ENCODE measurements at places on chromosomes 3 and 15.

DNA sequence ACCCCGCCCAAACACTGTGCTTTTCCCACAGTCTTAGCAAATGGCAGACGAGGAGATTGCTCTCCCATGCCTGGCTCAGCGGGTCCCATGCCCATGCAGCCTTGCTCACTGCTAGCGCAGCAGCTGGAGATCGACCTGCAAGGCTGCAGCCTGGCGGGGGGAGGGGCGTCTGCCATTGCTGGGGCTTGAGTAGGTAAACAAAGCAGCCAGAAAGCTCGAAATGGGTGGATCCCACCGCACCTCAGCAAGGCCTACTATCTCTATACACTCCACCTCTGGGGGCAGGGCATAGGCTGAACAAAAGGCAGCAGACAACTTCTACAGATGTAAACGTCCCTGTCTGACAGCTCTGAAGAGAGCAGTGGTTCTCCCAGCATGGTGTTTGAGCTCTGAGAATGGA is 27.2 kb upstream of the WDR5B start:
- no peak for DNase-seq

- DNase-seq, result no peak
These were observed 84.9 kb downstream of the ARNT2 start for GRCh38 chr15:80489030-80489594.

DNA sequence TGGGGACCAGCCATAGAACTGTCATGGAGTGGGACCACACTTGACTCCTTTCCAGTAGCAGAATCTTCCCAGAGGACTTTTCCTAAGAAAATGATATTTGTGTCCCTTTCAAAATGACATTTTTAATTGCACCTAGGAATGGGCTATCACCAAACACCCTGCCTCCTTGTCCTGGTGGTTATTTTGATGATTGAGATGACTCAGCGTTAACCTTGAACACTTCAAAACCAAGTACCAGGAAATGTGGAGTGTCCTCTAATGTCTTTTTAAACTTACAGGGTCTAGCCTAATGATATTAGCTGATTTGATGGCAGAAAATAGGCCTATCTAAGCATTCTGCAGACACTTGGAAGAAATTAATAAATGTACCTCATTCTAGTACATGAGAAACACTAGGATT is 90.7 kb downstream of the HHLA2 start:
- no peak for DNase-seq

GRCh38 chr3:12159227-12159601 is 502 bp upstream of the TIMP4 start:
- no peak for DNase-seq

DNA sequence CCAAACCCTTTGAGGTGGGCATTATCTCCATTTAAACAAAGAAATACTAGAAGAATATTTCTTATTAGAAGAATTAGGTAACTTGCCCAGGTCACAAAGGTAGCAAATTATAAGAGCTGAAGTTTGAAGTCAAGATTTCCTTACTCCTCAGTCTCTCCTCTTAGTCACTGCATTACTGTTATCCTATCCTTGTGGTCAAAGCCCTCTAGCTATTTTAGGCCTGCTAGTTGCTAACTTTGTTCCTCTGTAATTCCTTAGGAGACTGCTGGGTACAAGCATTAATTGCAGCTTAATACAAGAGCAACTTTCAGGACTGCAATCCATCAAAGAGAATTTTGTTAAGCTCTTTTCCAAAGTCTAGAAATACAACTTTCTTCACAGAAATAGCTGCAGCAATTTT is 528.2 kb downstream of the ZIC1 start:
- no peak for DNase-seq

DNA sequence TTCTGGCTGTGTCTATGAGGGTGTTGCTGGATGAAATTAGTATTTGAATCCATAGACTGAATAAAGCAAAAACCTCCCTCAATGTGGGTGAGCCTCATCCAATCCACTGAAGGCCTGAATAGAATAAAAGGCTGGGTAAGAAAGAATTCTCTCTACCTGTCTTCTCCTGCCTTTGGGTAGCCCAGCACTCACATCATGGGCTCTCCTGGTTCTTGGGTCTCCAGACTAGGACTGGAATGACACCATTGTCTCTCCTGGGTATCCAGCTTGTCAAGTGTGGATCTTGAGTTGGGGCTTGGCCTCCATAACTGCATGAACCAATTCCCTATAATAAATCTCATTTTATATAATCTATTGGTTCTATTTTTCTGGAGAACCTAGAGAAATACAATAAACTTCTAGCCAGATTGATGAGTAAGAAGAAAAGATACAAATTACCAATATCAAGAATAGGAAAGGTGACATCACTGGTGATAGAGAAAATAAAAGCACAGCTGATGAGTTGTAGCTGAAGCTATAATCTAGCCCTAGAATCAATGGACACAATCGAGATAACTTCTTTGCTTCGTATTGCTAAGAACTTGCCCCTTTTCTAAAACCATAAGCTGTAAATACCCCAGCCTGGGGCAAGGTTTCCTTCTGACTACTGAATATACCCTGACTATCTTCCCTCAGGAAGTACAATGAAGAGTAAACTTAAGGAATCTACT is 106.4 kb downstream of the ANO10 start:
- no peak for DNase-seq

GRCh38 chr15:57789225-57789624 is 82.7 kb downstream of the POLR2M start:
- no peak for DNase-seq

DNA sequence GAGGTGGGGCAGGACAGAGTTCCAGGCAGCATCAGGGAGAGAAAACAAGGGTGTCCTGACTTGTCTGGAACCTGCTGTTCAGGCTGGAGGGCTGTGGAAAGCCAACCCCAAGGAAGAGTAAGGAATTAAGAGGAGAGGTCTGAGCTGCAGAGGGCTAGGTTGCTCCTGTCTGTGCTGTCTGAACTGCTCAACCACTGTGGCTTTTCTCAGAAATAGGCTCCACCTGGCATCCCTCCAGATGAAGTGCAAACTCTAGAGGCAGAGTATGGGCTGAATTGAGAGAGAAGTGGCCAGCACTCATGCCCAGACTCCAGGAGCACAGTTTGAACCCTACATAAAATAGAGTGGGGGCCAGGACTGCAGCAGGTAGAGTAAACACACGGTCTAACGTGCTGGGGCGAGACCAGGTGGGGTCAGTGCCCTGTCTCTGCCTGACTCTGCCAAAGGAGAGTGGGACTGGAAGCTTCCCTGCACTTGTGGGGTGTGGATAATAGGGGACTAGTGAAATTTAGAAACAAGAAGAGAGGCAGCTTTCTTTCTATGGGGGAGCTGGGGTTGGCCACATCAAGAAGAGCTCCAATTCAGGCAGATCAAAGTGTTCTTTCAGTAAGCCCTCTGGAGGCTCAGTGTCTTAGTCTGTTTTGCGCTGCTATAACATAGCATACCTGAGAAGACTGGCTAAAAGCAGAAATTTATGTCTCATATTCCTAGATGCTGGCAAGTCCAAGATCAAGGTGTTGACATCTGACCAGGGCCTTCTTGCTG is 28.0 kb upstream of the MNS1 start:
- no peak for DNase-seq

DNA sequence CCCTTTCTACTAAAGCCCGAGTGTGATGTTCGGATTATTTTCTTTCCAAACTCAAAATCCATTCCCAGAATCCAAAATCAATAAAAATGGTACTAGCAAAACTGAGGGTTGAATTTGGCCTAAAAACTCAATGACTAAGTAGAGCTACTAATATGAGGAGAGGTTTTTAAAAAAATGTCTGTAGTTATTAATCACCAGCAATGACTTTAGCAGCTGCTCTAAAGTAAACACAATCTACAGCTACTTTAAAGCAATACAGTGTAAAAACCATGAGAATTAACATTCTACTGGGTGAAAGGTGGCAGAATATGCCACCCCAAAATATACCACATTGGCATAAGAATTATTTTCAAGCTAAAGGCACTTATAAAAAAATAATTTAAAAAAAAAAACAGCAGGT is 23.5 kb downstream of the FHIT start:
- DNase-seq, result no peak

- DNase-seq, result no peak
These were observed 3.4 kb downstream of the THBS1 start for GRCh38 chr15:39584266-39584659.

GRCh38 chr15:32030795-32031194 is 480 bp downstream of the CHRNA7 start:
- DNase-seq, result no peak

DNA sequence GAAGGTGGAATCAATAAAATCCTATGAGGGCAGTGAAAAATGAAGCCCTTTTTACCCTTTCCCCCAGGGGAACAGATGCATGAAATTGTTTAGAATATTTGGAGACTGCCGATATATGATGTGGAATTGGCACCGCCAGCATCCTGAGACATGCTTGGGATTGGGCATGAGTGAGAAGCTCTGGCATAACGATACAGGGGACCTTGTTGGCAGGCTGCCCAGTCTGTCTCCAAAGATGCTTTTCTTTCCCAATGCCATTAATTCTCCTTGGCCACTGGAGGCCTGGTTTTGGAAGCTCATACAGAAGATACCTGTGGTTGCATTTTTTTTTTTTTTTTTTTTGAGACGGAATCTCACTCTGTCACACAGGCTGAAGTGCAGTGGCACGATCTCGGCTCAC is 800.6 kb upstream of the LMCD1 start:
- DNase-seq, result no peak

- DNase-seq, result no peak
These were observed 3.7 kb downstream of the STARD9 start for GRCh38 chr15:42578984-42579537.

DNA sequence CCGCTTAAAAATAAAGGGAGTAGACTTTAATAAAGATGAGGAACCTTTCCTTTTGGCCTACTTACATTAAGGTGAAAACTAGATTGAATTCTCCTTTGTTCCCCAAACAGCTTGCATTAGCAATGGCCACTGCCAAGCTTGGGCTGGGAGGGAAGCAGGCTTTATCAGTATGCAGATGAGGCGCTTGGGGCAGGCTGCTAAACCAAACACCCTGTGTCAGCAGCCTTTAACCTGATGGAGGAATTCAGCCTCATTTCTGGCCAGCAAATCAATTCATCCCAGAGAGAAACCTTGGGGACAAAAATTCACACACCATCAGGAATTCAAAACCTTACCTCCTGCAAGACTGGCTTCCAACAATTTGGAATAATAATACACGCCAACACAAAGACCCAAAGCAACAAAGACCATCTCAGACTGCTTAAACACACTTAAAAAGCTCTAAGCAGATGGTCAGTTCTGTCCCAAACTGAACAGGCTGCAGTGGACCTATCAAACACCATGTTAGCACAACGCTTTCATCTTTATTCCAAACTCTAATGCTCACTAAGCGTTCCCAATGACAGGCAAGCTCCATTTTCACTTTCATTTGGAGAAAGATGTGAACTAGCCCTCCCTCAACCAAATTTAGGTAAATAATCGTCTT is 255.1 kb upstream of the CMC1 start:
- no peak for DNase-seq

DNA sequence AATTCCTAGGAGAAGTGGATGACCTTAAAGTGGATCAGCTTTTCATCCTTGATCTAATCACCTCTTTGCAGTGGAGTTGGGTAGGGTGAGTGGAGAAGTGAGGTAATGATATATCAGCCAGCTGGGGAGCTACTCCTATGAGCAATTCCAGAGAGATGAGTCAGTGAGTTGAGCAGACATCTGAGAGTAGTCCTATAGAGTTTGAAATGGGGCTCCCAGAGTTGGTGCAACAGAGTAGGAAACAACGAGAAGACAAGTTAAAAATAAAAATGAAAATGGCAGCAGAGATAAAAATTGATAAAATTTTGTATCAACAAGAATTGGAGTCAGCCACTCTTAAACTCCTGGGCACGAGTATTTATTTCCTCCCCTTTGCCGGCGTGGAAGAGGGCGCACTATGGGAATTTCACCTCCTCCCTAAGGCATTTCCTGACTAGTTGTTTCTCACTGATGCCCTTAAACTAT is 150.8 kb upstream of the DPH6 start:
- DNase-seq, result no peak

DNA sequence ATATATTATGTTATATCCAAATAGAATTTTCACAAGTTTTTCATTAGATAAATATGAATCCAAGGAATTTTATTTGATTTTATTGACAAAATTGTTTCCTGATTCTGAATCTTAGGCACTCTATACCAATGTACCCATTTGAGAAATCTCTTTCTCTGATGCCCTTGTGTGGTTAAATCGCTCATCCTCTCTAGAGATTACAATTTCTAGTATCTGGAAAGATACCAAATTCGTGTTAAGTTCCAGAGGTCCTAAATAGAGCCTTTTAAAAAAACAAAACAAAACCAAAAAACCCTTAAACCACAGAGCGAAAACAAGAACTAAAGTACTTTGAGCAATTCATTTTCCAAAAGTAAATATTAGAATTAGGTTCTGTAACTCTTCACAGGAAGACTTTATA is 20.0 kb downstream of the SATB1 start:
- DNase-seq, result no peak

- DNase-seq, result no peak
These were observed 12.3 kb upstream of the CTDSPL start for GRCh38 chr3:37849146-37849923.

DNA sequence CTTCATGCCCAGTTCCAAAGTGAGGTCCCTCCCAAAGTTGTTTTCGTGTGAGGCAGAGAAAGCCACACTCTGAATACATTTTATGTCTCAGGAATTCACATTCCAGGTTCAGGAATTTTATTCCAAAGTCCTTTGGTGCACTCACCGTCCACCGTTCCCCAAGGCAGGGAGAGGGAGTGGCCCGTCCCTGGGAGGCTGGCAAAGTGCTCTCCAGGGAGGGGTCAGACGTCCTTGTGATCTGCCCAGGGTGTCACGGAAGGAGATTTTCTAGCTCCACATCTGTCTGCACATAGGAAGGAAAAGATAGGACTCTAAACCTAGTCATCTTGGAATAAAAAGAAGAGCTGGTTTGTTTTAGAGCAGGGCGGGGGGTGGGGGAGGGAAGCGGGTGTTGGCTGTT is 47.9 kb downstream of the KLF13 start:
- no peak for DNase-seq

- DNase-seq, result no peak
These were observed 14.0 kb upstream of the PTPN23 start for GRCh38 chr3:47366833-47367232.

DNA sequence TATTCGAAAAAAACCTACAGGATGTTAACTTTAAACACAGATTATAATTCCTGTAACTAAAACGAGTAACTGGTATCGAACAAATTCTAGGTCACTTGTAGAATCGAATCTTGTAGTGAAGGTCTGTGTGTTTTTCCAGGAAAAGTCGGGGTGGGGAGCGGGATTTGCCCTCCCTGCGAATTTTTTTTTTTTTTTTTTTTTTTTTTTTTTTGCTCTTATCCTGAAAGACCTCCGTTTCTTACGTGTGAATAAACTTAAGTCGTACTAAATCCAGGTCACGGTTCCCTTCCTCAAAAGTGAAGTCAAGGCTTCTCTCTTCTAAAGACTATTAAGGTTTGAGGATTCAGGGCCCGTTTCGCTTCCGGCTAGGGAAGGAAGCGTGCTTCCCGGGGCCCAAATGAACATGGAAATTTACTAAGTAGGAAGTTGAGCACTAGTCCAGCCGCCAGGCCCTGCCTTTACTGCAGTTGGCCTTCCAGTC is 770 bp downstream of the TBC1D5 start:
- DNase-seq, result no peak

DNA sequence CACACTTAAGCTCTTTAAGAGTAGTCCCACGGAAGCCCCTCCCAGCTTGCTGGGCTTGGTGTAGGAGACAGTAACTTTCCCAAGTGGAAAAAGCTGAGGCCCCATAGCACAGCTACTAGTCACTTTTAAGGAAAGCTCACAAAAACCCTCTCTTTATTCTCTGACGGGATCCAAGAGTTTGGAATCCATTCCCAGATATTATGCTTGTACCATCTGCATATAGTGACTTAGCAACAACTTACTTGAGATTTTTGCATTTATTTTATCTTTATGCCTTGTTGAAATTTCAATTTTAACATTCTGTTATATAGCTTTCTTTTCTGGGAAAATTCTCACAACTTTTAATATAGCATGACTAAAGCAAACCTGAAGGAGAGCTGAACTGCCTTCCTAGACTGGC is 19.5 kb downstream of the GPR15 start:
- DNase-seq, result no peak

Data from stimulated activated CD4-positive, alpha-beta T cell treated with anti-CD3 and anti-CD28 coated beads, TNF-alpha, amount 100 ng/mL, for 1 hour (primary cell).